ENCODE measurements at places on chromosomes 5 and 9.

- DNase-seq: no peak
These were observed 106.8 kb upstream of the FBN2 start for GRCh38 chr5:128644863-128645262.

DNA sequence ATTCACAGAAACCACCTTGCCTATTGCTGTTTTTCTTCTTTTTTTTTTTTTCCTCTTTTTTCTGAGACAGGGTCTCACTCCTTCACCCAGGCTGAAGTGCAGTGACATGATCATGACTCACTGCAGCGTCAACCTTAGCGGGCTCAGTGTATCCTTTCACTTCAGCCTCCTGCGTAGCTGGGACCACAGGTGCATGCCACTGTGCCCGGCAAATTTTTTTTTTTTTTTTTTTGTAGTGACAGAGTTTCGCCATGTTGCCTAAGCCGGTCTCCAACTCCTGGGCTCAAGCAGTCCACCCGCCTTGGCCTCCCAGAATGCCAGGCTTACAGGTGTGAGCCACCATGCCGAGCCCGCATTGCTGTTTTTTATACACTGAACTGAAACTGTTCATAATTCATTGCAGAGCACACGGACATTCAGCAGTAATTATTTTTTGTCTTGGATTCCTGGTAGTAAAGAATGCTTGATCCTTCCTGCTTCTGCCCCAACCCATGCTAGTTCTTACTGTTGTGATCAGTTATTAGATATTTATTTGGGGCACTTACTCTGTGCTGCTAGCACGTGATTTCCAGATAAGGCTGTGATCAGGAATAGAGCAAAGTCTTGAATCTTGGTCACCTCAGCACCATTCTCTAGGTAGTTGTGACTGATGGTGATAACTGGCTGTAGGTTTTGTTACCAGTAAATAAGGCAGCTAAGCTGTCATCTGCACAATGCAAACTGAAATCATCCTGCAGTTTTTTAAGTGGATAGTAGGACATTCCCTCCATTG, 14.0 kb downstream of the MAP3K1 start:
- no peak for DNase-seq

- DNase-seq: no peak
These were observed 184.7 kb downstream of the CPLANE1 start for GRCh38 chr5:37064442-37064841.

DNA sequence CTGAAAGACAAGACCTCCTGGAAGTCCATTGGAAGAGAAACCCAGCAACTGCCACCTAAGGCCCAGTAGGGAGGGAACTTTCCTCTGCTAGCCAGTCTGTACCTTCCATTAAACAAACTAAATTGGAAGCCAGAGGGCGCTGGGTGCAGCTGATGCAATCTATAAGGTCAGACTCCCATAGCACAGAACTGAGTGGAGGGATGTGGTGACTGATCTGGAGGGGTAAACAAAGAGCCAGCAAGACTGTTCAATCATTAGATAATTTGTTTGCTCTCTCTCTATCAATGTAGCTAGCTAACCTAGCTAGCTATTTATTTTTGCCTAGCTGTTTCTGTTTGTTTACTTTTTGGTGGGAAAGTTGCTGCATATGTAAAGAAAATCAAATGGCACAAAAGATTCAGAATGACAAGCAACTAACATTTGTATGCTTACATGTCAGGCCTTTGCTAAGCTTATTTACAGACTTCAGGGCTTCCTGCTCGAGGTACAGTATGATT, 291.8 kb upstream of the DAB2 start:
- DNase-seq: no peak

DNA sequence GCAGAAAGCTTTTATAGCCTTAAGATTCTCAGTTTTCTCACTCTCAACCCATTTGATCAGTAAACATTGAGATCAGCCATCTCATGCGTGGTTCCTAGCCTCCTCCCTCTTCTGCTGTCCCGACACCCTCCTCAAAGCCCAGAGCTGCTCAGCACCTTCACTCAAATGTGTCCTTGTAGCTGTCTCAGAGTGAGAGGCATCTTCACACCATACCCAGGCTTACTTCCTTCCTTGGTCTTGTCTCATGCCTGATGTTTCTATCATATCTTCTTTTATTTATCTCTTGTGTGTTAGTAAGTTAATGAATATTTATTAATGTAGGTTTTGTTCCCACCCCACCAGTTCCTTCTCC, 72.4 kb upstream of the SNX2 start:
- no peak for DNase-seq

DNA sequence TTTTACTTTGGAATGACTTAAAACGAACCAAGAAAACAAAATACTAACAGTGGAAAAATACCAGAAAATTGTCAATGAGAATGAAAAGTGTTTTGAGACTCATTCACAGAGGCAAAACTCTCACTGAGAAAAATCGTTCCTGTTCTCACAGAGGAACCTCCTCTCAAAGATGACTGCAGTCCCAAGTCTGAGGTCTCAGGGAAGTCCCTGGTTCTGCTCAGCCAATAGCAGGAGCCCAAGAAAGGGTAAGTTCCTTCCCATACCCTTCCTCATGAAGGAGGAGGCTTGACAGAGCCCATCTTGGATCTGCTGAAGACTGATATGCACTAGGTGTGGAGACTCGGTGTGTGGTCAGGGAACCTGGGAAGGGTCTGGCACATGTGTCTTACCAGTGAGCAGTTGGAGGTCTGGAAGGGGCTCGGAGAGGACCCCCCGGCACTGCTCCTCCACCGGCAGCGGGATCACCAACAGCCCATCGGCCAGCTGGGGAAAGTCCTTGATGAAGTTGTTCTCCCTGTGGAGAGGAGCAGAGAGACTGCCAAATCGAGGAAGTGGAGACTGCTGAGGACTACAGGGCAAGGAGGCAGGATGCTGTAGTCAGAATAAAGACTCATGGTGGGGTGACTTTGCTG, 46.0 kb downstream of the TRIM32 start:
- DNase-seq: no peak

- no peak for DNase-seq
These were observed 134.6 kb downstream of the EDIL3 start for GRCh38 chr5:84249918-84250630.

DNA sequence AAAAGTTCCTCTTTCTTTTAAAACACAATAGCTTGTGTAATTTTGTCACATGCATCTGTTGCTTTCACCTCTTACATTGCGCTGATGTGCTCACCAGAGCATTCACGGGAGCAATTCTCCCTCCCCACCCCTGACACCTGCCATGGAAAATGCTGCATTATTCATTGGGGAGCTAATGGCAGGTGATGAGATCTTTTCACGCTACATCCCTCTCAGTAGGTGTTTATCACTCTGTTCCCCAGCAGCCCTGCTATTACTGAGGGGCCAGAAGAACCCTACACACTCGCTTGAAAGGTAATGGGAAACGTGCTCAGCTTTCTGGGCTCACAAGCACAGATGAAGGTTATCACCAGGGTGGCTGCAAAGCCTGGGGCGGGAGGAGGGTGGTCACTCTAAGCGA, 398.0 kb downstream of the PSAT1 start:
- DNase-seq: no peak

GRCh38 chr9:9901624-9902023, 711.2 kb downstream of the PTPRD start:
- no peak for DNase-seq

GRCh38 chr9:107261106-107261505, 22.0 kb upstream of the RAD23B start:
- no peak for DNase-seq

- no peak for DNase-seq
These were observed 13.6 kb downstream of the LPCAT1 start for GRCh38 chr5:1510151-1510561.

DNA sequence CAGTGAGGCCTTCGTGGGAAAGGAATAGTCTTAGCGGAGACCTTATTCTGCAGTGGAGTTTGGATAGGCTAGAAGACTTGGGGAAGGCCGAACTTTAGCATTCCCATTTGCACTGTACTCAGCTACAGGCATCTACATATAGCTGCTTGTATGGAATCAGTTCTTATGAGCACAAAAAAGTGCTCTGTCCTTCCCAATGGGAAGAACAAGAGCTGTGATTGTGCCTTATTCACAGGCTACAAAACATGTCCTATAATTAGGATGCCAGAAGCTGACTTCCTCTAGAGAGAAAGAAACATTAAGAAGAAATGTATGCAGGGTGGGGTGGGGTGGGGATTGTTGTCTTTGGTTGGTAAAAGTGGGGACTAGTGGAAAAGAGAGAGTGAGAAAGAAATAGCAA, 154.7 kb downstream of the ATP10B start:
- DNase-seq: no peak

GRCh38 chr9:96033896-96034295, 158.4 kb downstream of the ERCC6L2 start:
- no peak for DNase-seq

- DNase-seq: peak; percentile 18
These were observed 367.2 kb downstream of the OSTF1 start for GRCh38 chr9:75455444-75455921.

- DNase-seq: no peak
These were observed 33.4 kb downstream of the CEP120 start for GRCh38 chr5:123389794-123390193.

GRCh38 chr5:94243612-94244011, 374.8 kb downstream of the KIAA0825 start:
- DNase-seq: no peak

- no peak for DNase-seq
These were observed 245.4 kb downstream of the DENND1A start for GRCh38 chr9:123684393-123685149.

GRCh38 chr9:129832982-129833381, 2.1 kb downstream of the C9orf78 start:
- DNase-seq: no peak

GRCh38 chr5:122181863-122182262, 52.5 kb downstream of the ZNF474 start:
- no peak for DNase-seq
